ENCODE measurements at places on chromosomes 6 and 20.

GRCh38 chr6:122276637-122277036 is 122.8 kb upstream of the HSF2 start:
- DNase-seq = no peak

DNA sequence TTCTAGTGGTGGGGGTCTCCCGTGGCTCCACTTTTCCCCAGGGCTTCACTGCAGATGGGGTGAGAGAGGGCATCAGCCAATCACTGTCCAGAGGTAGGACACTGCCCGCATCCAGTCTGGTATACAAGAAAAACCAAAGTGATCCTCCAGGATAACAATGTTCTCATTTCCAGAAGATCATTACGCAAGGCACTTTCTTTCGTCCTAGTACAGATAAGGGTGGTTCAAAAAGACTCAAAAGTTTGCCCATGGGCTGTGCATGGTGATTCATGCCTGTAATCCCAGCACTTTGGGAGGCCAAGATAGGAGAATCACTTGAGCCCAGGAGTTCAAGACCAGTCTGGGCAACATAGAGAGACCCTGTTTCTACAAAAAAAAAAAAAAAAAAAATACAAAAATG is 16.4 kb downstream of the GMDS start:
- no peak for DNase-seq

- DNase-seq = no peak
Measured at GRCh38 chr6:75272145-75272840, 12.3 kb downstream of the TMEM30A start.

DNA sequence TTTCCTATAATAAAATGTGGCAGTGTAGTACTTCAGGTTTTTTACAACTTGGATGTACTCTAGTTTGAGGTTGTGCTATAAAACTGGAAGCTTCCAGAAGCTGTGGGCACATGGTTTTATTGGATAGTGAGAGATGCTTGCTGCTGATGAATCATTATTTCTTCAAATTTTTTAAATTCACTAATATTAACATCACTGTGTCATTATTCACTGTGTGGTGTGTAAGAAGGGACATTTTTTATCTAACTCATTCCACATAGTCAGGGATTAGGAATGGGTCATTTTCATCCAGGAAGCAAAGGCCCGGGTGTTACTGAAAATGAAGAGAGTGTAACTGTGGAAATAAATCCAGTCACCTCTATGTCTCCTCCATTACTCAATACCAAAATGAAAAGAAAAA is 421.0 kb downstream of the TENT5A start:
- no peak for DNase-seq

DNA sequence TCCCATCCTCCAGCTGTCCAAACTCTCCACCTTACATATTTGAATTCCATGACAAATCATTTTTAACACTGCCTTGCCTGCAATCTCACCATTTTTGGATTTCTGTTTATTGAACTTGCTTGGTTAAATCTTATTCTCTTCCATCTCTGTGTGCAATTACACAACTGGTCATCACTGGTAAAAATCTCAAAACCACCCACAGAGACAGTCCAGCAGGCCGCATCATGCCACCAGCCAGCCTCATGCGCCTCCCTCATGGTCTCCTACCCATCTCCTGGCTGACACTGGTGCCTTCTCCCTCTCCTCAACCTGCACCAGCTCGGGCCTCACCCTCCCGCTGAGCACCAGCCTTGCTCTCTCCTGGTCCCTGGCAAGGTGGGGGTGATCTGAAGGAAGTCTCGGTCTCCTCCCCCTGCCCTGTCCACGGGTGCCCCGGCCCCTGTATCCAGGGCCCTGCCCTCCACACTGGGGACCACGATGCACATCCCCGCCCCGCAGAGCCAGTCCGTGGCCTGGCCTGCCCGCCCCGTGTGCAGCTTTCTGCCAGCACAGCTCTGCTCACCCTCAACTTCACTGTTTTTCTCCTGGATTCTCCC is 92.0 kb downstream of the THBS2 start:
- DNase-seq = no peak

Data from CD4-positive, alpha-beta T cell treated with Interferon alpha-2 for 1 hour (primary cell).